ENCODE measurements at places on chromosomes 1 and 21. TPM values are rescaled to one million over a fixed set of nuclear protein-coding genes. Genes with fewer than 3 reads are reported as not detected.

Gene LCE1B
- not detected for total RNA-seq

Gene KLHDC8A
- total RNA-seq = not detected

Gene ITLN2
- not detected for total RNA-seq

Gene CHI3L2
- 4.6 TPM for total RNA-seq

Gene TMEM50B
- 84.5 TPM for total RNA-seq

Gene NOS1AP
- 7.0 TPM for total RNA-seq

Gene HEYL
- 8.2 TPM for total RNA-seq

Gene CEP170
- total RNA-seq = 40.8 TPM

Gene GPR137B
- total RNA-seq = 36.8 TPM

Gene CEP350
- total RNA-seq = 58.4 TPM

Gene PAQR6
- 4.4 TPM for total RNA-seq

Gene RNF223
- total RNA-seq = 6.3 TPM

Gene MCOLN3
- total RNA-seq = 3.2 TPM

GRCh38 chr1:78676993-78677392 lies 27.4 kb downstream of the IFI44 start:
- no peak for DNase-seq

DNA sequence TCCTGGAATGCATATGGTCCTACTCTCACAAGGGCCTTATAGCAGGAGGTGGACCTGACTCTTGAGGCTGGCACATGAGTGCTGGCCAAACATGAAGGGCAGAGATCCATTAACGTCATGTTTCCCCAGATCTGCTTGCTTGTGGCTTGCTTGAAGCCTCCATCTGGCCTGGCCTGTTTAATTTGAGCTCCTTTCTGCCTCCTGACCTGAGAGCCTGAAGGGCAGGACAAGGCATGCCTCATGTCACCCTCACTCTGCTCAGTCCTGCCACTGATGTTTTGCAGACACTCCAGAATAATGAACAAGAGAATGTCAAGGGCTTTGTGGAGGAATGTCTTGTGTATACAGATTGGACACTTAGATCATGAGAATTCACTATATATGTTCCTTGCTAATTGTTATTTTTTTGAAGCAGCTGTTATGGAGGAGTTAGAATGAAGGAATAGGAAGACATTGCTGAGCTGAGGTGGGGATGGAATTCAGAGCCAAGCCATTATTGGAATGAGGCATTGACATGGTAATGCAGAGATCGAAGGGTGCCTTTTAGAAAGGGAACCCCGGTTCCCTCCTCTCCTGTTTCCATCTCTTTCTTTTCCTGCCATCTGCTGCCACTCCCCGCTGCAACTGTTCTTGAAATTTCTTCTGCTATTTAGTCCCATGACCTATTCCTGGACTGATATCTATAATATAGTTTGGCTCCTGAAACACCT lies 457.0 kb upstream of the PROX1 start:
- DNase-seq = no peak

DNA sequence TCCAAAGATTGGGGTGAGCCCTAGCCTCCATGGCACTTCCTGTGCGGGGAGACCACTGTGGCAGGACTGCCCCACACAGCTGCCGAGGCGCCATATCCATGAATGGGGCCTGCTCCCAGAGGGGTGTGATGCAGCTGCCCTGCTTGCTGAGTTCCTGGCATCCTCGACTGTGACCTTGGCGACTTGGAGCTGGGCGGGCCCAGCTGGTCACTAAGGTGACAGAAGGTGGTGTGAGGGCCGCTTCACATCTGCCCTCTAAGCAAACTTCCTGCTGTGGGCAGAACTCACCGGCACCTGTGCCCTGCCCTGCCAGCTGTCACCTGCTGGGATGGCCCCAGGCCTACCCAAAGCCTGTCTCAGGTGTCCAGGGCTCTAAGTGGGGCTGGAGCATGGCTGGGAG lies 9.0 kb downstream of the TMEM61 start:
- no peak for DNase-seq

GRCh38 chr1:167532375-167532774 lies 14.0 kb upstream of the CD247 start:
- DNase-seq = no peak

DNA sequence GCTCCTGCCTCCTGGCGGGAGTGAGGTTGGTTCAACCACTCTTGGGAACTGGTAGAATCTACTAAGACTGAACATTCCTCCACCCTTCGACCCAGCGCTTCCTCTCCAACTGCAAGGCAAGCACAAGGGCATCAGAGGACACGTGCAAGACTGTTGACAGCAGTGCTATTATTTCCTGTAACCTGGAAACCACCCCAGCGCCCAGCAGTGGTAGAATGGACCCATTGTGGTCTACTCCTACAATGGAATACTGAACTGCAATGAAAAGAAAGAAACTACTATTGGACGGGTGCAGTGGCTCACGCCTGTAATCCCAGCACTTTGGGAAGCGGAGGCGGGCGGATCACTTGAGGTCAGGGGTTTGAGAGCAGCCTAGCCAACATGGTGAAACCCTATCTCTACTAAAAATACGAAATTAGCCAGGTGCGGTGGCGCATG lies 33.0 kb upstream of the TARDBP start:
- DNase-seq = no peak

DNA sequence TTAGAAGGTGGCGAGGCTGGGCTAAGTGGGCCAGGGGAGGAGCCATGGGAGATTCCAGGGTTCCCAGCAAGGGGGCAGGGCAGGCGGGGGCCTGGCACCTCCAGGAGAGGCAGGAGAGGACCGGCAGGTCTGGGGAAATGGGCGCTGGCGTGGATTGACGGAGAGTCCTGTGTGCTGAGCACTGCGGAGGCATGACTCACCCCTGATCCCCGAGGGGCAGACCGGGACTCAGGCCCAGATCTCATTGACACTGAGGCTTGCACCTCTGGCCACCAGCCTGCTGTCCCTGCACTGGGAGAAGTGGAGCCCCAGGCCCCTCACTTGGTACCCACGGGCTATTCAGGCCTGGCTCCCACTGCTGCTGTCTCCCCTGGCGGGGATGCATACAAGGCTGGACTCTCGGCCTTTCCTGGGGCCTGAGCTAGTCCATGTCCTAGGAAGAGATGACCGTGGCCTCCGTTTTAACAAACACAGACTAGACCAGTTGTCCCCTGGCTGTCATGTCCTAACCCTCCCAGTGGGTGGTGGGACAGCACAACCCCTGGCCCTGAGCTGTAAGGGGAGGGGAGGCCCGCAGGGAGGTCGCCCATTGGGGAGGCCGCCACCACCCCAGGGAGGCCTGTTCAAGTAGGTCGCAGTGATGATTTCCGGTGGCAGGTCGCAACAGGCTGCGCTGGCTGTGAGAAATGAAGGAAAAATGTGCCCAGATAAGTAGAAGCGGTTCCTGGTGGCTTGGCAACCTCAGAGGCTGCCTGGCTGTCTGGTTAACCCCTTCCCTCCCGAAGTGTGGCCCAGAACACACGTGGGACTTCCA lies 39.7 kb downstream of the RIPK4 start:
- DNase-seq = peak; percentile 88

GRCh38 chr1:223133306-223133823 lies 9.7 kb downstream of the TLR5 start:
- no peak for DNase-seq

GRCh38 chr1:151680826-151681225 lies 35.8 kb downstream of the CELF3 start:
- no peak for DNase-seq

- no peak for DNase-seq
Observed at GRCh38 chr1:200376528-200376927, 33.3 kb downstream of the ZNF281 start.

GRCh38 chr1:27154469-27154990 lies 395 bp downstream of the SLC9A1 start:
- DNase-seq = no peak

DNA sequence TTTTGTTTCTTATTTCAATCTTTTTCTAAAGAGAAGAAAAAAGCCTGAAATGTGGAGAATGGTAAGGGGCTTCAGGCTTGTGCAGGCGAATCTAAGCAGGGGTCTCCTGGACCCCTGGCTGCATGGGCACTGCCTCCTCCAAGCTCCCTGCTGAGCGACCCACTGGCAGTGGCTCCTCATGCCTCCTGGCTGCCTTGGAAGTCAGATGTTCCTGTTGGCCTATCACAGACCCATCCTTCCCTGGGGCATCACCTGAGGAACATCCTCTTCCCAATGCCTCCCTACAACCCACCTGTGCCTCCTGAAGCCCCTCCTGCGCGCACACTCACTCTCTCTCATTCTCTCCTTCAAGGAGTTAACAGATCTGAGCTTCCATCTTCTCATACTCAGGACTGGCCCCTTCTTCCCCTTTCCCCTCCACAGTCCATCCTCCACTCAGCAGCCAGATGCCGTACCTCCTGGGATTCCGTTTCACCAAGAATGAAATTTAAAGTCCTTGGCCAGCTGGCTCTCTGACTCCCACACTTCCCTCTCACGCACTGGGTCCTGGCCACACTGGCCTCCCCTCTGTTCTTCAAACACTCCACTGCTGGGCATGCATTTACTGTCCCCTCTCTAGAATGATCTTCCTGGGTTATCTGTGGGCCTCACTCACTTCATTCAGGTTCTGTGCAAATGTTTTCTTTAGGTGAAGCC lies 41.7 kb downstream of the AZIN2 start:
- DNase-seq = peak; percentile 29

DNA sequence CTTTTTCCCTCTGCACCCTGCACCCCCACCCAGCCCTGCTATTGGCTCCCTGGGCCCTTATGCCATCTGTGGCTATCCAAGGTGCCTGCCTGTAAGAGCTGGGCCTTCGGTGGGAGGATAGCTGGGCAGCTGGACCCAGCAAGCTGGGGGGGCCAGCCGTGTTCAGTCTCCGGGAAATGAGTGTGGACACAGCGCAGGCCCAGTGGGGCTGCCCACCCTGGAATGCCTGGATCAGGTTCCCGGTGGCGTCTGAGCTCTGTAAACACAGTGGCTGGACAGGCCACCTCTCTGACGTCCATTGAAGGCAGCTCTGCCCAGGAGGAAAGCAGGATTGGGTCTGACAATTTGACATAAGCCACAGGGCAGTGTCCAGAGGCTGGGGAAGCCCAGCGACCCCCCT lies 127.8 kb downstream of the FOXD2 start:
- DNase-seq = no peak

GRCh38 chr1:72930528-72930927 lies 648.2 kb upstream of the NEGR1 start:
- no peak for DNase-seq

GRCh38 chr1:39987869-39988268 lies 32.9 kb downstream of the MFSD2A start:
- no peak for DNase-seq

All from ureter (tissue), 1 donor.